ENCODE measurements at places on chromosomes 6 and 20. TPM values are rescaled to one million over a fixed set of nuclear protein-coding genes. Genes with fewer than 3 reads are reported as not detected.

- DNase-seq, result peak; percentile 63
Observed at GRCh38 chr20:15708984-15709598, 864.2 kb downstream of the KIF16B start.

DNA sequence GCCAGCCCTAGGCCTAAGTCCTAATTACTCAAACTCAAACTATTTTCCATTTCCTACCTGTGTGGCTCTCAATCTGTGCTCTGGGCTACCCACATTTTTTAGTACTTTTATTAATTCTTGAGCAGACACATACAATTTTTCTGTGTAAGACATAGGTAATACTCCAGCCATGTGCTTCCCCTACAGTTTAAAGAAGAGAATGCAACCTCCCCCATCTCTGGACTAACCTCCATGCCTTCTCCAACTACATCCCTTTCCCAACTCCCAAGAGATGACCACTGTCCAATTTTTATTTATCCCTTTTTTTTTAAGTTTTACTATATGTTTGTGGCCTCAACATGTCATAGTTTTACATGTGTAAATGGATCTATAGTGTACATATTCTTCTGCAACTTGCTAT is 5.8 kb downstream of the HMGN4 start:
- DNase-seq, result no peak

SLC22A16 gene
- total RNA-seq, result 0.22 TPM

DNA sequence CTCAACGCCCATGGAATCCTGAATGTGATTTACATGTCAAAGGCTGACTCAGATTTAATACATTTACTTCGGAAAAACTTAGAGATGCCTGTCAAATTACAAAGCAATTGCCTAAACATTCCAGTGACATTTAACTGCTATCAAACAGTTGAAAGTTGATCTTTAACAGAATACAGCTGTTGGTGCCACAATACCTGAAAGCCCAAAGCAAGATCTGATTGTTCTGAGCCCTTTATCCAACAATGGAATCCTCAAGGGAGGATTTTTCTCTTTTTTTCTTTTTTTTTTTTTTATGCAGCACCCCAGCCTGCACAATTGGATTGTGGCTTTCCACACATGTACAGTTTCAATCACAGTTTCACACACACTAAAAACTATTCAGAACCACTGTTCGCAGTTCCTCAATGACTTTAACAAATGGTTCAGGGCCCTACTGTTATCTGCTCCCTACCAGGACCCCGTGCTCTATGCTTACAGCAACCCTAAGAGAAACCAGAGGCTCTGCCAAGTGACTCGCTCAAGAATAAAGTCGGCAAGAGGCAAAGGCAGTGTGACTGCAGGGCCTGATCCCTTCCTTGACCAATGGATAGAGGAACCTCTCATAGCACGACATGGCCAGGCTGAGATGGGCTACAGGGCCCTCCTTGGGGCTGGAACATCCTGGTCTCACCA is 33.3 kb downstream of the EPB41L2 start:
- no peak for DNase-seq

ADIG gene
- not detected for total RNA-seq

- DNase-seq, result peak; percentile 27
Observed at GRCh38 chr6:161166176-161166575, 107.7 kb downstream of the AGPAT4 start.

- no peak for DNase-seq
Observed at GRCh38 chr6:68724060-68724459, 89.0 kb downstream of the ADGRB3 start.

GRCh38 chr6:26019261-26019830 is 56.7 kb downstream of the TRIM38 start:
- DNase-seq, result no peak

RNF182 gene
- 0.49 TPM for total RNA-seq

DNA sequence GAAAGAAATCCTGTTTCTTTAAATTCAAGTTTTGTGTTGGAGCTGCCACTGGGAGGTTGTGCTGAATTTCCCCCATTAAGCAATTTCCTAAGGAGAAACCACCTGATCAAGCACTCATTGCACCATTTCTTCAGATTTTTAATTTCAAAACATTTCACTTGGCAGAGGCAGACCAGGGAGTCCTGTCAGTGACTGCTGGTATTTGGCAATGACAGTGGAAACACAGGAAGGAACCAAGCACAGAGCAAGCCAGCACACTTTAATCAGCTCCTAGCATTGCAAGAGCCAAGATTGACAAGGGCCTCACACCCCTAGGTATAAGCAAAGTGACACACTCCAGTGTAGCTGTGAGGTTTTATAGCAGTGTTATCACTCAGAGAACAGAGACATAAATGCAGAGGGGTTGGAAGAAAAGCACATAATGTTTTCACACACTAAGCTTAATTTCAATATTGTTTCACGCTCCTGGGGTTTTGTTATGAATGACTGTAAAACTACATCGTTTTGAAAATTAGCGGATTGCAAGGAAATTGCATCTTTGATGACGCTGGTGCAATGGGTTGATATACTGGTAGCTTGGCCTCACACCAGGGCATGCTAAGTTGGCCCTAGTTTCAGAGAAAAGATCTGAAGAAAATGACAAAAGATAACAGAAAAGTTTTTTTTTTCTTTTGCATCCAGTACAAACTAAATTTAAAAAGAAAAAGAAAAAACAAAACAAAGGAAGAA is 768.4 kb downstream of the TFAP2A start:
- no peak for DNase-seq

GRCh38 chr6:30548375-30548774 is 7.9 kb downstream of the GNL1 start:
- no peak for DNase-seq

- DNase-seq, result no peak
Observed at GRCh38 chr20:44572551-44573500, 9.6 kb upstream of the PKIG start.

DNA sequence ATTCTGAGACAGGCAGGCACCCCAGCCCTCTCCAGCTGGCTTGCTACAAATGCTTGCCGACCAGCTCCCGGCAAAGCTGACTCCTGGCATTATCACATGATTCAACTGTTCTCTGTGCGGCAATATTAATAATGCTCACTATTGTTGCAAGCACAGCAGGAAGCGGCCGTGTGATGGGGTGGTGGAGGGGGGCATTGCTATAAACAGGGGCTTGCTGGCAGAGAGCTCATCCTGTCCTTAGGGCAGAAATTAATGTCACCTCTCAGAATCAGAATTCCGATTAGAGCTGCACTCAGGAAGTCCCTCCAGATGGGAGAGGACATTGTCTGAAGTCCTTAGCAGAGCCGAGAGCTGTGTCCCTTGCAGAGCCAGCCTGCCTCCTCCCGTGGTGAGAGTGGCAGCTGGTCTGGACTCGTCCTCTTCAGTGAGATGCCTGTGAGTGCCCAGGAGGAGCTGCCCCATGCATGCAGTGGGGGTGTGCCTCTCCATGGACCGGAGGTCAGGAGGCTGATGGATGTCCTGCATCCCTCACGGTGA is 162.5 kb downstream of the CDH4 start:
- no peak for DNase-seq

ABHD16B gene
- total RNA-seq, result not detected

CD109 gene
- total RNA-seq, result 14.8 TPM

GRCh38 chr20:54323227-54323734 is 115.4 kb downstream of the PFDN4 start:
- no peak for DNase-seq

SLC22A3 gene
- total RNA-seq, result 189 TPM

- DNase-seq, result no peak
Observed at GRCh38 chr6:47567586-47567985, 90.0 kb downstream of the CD2AP start.

DNA sequence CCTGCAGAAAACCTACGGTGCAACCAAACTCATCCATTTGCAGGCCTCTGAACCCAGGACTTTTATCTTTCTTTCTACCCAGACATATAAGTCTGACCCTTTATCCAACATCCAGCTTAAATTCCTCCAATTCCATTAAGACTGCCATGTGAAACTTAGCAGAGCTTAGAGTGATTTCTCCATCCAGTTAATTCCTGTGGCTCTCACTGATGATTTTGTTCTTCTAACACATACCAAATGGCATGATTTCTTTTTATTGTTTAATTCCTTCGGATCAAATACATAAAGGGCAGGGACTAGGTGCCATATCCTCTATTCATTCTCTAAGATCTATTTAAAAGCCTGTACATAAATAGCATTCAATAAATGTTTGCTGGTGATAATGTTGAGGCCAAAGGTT is 92.9 kb downstream of the TASP1 start:
- no peak for DNase-seq

MYB gene
- 0.22 TPM for total RNA-seq

DNA sequence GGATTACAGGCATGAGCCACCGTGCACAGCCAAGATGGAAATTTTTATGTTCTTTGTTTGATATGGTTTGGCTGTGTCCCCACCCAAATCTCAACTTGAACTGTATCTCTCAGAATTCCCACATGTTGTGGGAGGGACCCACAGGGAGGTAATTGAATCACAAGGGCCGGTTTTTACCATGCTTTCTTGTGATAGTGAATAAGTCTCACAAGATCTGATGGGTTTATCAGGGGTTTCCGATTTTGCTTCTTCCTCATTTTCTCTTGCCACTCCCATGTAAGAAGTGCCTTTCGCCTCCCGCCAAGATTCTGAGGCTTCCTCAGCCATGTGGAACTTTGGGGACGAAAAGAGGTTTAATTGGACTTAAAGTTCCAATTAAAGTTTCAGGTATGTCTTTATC is 14.6 kb downstream of the EEF1A1 start:
- no peak for DNase-seq

DNA sequence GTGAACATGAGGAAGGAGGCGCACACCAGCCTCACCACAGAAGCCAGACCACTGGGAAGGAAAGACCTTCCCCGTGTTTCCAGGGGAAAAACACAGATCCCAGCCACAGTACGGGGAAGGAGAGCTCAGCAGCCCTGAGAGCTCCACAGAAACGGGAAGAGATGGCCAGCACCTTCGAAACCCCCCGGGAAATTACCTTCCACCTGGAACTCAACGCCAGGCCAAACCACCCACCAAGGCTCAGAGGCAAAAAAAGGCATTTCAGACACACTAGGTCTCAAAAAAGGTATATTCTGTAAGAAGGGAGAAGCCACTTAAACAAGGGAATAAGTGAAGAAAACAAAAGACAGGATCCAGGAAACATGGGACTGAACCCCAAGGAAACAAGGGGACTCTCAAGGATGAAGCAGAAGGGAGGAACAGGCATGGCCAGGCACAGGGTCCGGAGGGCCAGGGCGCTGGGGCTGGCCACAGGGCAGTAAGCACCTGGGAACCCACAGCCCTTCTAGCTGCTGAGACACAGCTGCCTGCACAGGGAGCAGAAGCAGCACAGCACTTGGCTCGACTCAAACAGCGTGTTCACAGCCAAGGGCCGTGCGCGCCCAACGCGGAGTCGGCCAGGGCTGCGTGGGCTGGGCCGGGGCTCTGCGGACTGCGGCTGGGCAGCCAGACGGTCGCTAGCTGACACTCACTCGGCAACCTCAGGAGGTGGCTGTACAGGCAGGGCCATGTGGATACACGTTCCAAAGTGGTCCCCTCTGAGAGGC is 44.6 kb downstream of the TAF4 start:
- DNase-seq, result no peak

HLA-DPA1 gene
- 141 TPM for total RNA-seq

DNA sequence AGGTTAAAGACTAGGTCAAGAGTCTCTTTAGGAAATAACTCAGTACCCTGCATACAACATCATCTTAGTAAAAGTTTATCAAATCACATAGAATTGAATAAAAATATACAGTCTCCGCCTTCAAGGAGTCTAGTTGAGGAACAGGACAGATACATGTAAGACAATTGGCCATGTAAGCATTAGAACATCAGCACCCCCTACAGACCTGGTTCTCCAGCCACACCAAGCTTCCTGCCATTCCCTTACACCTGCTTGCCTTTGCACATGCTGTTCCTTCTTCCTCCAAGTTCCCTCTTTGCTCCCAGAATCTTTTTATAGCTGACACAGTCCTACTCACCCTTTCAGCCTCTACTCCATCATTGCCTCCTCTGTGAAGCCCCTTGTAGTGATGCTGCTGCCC is 187.8 kb upstream of the LRFN2 start:
- no peak for DNase-seq

DNA sequence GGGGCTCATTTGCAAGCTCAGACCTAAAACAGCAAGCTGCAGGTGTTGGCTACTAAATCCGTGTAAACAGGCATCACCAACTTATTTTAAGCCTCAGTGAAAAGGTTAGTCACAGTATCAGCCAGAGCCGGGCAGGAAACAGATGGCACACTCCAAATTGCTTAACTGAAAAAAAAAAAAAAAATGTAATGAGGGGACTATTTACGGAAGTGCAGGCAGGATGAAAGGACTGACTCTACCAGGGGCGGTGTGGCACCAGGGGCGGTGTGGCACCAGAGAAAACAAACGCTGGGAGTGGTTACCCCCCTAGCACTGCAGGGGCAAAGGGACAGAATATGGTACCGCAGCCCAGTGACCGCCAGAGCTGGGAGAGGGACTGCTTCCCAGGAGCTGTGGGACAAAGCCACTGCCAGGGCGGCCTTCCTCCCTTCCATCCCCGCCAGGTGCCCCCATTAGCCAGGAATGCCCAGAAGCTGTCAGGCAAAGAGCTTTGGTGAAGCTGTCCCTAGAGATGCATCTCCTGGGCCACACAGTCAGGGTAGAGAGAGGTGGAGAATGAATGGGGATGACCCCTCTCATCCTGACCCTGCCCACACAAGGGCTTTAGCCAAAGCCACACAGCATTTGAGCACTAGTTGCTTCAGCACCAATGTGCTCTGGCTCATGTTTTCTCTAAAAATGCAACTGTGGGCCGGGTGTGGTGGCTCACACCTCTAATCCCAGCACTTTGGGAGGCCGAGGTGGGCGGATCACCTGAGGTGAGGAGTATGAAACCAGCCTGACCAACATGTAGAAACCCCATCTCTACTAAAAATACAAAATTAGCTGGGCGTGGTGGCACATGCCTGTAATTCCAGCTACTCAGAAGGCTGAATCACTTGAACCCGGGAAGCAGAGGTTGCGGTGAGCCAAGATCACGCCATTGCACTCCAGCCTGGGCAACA is 39.6 kb upstream of the GFOD1 start:
- no peak for DNase-seq

DNA sequence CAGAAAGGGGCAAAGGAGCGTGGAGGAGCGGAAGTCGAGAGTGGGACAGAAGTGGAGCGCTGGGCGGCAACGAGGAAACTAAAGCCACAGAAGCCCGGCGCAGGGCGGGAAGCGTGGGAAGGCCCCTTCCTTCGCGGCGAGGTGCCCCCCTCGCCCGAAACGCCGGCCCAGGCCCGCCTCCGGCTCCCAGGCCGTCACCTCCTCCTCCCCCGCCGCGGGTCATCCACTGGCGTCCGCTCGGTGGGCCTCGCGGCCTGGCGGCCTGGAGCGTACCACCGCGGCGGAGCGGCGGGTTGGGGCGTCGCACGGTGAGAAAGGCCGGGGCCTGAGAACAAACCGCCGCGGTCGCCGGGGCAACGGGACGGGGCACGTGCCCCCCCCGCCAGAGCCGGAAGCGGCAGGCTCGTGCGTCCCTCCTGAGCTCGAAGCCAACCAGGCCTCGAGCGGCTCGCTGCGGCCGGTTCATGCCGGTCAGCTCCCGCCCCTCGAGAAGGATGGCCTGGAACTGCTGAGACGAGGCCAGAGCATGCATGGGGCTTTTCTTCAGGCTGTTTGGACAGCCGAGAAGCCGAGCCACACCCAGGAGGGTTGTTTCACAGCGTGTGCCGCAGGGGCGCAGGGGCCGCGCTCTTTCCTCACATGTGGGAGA is at the start of gene TCP11:
Gene TCP11, minus strand, starts transcription at position 333 of the 649 bp plus-strand sequence. CDS start 469 bp downstream, outside the sequence.
- peak; percentile 64 for DNase-seq

- no peak for DNase-seq
Observed at GRCh38 chr6:150722614-150723344, 123.1 kb downstream of the PLEKHG1 start.

All from sciatic nerve (tissue), 2 donors.